NCI-H345 (cell line): ENCODE measurements at places on chromosomes 7 and 10.
A peak's percentile ranks its signal among the peaks of the same experiment; 100 is the strongest.

- DNase-seq, result no peak
Observed at GRCh38 chr7:157375410-157375809, 38.6 kb downstream of the DNAJB6 start.

- DNase-seq, result peak; percentile 79
Observed at GRCh38 chr7:37287131-37287855, 161.4 kb downstream of the ELMO1 start.

DNA sequence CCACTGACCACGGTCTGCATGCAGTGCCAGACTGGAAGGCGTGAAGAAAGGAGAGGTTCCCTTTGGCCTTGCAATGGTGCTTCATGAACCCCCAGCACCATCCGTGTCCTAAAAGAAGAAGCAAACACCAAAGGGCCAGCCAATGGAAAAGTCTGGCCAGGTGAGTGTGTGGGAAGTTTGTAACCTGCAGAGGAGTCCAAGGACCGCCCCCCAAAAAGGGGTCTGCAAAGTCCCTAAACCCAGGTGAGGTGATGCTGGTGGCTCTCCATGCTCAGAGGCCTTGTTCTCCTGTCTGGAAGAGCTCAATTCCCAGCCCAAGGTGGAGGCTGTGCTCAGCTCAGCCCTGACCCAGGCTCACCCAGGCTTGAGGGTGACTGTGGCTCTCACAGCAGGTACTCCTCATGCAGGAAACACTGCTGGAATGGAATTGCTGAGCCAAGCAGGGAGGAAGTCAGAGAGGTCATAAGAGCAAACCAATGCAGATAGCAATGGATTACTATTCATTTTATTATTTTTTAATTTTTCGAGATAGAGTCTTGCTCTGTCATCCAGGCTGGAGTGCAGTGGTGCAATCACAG is 52.4 kb upstream of the NANOS1 start:
- DNase-seq, result no peak

GRCh38 chr7:24406053-24406788 is 122.2 kb downstream of the NPY start:
- no peak for DNase-seq

GRCh38 chr7:152984421-152984820 is 224.9 kb downstream of the ACTR3B start:
- no peak for DNase-seq

DNA sequence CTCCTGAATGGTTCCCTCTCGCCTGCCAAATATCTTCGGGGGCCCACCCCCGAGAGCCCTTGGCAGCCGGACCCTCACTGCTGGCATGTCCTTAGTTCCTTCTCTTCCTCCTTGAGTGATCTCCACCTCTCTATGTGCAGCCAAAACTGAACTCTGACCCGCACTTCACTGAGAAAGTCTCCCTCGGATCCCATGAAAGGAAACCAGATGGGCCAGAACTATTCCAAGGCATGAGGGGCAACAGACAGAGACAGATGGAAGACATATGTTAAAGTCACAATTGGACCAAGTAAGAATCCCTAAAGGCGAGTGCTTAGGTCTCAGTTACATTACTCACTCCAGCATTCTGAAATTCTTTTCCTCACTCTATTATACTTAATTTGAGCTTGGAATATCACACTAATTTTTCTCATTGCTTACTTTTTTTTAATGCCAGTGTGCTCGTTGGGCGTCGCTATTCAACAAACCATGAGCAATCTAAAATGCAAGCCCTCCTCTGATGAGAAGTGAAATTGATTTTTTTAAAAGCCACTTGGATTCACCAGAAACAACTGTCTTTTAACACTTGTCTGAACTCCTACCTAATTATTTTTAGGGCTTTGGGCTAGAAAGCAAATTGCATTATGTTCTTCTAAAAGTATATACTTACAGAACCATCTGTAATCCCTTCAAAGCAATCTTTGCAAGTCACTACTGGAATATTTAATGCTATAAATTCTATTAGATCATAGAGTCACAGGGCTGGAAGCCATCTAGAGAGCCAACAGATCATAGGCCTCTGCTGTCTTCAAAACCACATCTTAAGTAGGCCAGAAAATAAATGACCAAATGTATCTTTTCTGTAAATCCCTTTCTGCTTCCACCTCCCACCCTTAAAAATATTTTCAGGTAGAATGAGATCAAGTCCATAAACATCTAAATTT is 43.3 kb upstream of the EZH2 start:
- DNase-seq, result no peak

- no peak for DNase-seq
Observed at GRCh38 chr7:78420001-78420400, 621.4 kb downstream of the PHTF2 start.

GRCh38 chr10:77071001-77071511 is 566.6 kb downstream of the KCNMA1 start:
- no peak for DNase-seq

DNA sequence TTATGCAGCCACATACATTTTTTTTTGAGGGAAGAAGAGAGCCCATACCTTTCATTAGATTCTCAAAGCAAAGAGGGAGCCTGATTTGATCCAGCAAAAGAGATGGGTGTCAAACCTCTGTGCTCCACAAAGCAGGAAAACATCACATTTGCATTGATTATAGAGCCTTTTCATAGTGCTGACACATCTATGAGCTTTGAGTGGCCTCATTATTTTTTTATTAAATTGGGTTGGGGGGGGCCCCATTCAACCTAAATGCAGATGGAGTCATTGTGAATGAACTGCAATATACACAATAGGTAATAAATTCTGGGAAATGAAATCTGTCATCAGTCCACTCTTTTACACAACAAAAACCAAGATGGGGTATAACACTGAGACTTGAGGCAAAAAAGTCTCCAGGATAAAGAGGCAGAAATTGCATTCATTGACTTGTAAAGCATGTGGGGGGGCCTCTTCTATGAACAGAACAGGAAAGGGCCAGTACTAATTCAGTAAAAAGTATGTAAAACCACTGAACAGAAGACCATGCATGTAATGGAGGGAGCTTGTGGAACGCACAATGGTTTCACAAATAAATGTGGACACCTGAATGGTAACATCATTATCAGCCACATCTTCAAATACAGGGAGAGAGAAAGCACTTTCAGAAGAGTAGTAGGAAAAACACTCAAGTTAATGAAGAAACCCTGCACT is 17.7 kb upstream of the ASB4 start:
- no peak for DNase-seq

GRCh38 chr10:3805791-3806461 is 20.9 kb upstream of the KLF6 start:
- peak; percentile 61 for DNase-seq

DNA sequence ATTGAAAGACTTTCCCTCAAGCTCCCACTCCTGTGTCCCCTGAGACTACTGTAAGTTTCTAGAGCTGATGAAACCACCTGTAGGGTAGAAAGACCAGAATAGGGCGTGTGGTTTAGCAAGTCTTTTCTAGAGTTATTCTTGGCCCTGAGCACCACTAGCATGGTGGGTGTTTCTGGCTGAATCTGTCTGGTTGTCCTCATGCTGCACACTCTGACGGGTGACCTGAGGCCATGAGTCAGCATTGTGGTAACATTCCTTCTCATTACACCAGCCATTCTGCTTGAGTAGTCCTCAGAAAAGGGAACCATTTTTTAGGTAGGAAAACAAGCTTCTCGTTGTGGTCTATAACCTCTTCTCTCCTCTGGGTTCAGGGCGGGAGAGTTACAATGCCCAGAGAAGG is 250.3 kb downstream of the SNX13 start:
- no peak for DNase-seq

DNA sequence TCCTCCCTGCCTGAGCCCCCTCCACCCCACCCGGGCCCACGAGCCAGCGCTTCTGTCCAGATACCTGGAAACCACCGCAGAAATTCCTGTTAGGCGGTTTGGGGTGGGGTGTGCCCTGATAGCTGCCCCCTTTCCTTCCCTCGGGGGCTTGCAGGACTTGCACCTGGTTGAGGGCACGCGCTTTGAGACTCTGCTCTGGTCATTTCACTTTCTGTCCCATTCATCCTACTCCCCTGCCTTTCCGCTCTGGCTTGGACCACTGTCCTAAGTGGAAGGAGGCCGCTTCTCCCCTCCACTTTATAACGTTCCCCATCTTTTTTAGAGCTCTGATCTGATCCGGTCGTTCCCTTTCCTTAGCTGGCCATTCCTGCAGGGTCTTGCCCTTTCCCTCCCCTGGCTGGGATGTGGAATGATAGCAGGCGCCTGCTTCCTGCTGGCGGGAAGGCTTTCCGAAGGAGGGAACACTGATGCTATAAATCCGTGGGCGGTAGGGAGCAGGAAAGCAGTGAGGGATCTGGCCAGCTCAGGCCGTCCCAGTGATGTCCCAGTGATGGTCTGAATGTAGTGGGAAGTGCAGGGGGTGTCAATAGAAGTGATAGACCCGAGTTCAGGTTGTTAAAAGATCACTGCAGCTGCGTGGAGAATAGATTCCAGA is 852 bp upstream of the PRKAR1B start:
- no peak for DNase-seq

DNA sequence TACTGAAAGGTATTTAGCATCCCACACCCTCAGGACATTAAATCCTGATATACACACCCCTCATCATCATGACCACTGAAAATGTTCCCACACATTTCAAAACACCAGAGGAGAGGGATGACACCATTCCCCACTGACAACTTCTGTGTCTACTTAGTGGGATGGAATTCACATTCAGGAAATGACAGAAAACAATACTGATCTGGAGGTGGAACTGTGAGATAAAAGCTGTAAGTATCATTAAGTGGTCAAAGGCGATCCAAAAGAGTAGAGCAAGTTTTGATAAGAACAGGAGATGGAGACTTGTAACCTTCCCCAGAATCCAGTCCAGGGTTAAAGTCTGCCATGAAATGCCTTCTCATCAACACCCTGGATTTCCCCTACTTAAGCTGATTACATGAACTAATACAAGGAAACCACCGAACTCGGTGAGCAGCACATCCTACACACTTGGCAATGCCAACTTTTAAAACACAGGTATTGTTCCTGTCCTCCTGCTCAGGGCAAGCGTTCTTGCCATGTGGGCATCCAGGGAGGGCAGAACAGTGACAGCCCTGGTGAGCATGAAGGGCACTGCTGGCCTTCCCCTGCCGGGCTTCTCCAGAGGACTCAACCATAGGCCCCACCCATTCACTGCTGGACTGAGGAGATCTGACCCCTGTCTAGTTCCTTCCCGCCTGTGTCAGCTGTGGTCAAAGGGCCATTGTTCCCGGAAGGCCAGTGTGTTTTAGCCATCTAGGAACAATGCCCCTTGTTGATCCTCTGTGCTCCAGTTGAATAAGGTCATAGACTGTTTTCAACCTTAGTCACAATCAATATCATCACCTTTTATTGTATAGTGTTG is 85.0 kb downstream of the SGMS1 start:
- DNase-seq, result no peak

DNA sequence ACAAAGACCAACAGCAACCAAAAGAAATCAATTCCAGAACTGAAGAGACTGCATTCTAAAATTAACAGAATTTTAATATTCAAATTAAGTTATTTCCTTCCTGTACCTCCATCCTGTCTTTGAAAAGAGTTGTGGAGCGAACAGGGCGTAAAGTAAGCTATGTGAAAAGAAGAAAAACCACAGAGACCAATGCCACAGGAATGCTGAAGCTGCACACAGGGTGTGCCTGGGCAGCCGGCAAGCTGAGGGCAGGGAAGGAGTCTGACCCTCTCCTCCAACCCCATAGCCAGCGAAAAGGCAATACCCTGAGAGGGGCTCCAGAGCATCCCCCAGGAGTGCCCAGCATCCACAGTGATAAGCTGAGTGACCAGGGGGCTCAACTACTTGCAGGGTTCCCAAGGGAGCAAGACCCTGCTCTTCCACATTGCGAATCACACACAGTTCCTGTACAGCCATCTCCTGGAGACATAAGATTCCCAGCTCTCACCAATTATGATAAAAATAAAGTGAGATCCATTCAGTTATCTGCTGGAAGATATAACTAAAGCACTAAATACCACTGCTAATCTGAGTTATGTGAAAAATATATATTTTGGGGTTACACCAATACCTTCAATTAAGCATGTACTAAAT is 93.8 kb downstream of the PARD3 start:
- DNase-seq, result no peak

DNA sequence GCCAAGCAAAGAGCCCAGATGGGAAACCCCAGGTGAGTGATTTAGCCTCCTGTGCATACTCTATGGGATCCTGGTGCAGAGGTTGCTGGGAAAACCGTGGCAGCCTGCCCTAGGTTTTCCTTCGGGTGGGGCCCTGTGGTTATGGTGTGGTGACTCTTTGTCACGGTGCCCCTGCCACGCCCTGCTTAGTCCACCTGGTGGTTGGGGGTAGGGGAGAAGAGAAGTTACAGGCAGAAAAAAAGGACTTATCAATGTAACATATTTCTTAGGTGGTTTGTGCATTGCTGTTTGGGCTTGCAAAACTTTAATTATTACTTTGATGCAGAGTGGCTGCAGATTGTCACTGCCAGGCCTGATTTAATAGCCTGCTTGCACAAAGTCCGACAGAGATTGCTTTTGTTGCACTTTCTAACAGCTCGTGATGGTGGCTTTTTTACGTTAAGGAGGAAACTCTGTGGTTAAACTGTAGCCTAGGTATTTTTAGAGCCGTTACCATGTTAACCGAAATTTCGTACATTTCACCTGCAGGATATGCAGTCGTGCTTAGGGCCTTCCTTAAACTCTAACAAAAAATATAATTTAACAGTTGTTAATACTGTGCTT is 197.4 kb downstream of the RNLS start:
- DNase-seq, result no peak

DNA sequence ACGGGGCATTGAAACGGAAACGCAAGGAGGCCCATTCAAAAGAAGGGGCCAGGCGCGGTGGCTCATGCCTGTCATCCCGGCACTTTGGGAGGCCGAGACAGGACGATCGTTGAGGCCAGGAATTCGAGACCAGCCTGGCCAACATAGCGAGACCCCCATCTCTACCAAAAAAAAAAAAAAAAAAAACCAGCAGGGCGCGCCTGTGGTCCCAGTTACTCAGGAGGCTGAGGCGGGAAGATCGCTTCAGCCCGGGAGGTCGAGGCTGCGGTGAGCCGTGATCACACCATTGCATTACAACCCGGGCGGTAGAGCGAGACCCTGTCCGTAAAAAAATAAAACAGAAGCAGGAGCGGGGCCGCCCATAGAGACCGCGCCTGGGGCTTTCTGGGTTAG is 396 bp downstream of the PSMG3 start:
- DNase-seq, result no peak

DNA sequence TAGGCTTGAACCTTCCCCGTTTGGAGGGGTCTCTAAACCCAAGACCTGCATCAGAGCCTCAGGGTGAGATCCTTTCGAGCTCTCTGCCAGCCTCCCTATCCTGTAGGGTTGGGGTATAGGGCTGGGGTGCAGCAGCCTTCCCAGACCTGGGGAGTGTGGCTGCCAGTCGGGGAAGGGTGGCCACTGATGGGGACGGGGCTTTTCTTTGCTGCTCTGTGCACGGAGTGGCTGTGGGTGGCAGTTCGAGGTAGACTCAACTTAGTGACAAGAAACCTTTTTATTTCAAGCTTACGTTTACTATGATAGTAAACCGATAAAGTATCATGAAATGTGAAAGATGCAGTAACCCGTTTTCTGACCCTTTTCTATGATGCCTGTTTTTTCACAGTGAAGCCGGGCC is 13.0 kb downstream of the ZNF316 start:
- DNase-seq, result no peak

GRCh38 chr7:47965456-47965855 is 14.0 kb downstream of the HUS1 start:
- DNase-seq, result no peak

- DNase-seq, result no peak
Observed at GRCh38 chr10:20927456-20927855, 30.3 kb upstream of the NEBL start.

GRCh38 chr7:51234139-51234538 is 82.5 kb downstream of the COBL start:
- no peak for DNase-seq
